Epithelial cell of alveolus of lung (primary cell): ENCODE measurements at places on chromosomes 7 and 10. TPM values are rescaled to one million over a fixed set of nuclear protein-coding genes. Genes with fewer than 3 reads are reported as not detected.

GPC2 gene
- total RNA-seq = 2.5 and 3.1 TPM in 2 replicates

HABP2 gene
- not detected in 2 replicates for total RNA-seq

PRLHR gene
- not detected in 2 replicates for total RNA-seq

LMOD2 gene
- total RNA-seq = not detected in 2 replicates

UNCX gene
- total RNA-seq = not detected in 2 replicates

PTPRZ1 gene
- not detected in 2 replicates for total RNA-seq

SLC18A2 gene
- not detected in 2 replicates for total RNA-seq

CREM gene
- 34.4 and 47.8 TPM in 2 replicates for total RNA-seq

VCL gene
- total RNA-seq = 122 and 173 TPM in 2 replicates

TAS2R5 gene
- total RNA-seq = 0.39 and 0.48 TPM in 2 replicates

MYL10 gene
- not detected in 2 replicates for total RNA-seq

SFTPA1 gene
- total RNA-seq = not detected in 2 replicates

SPDYE9 gene
- total RNA-seq = not detected in 2 replicates

NAT16 gene
- not detected in 2 replicates for total RNA-seq

GOLGA7B gene
- not detected in 2 replicates for total RNA-seq

MBL2 gene
- total RNA-seq = not detected in 2 replicates
